CD14-positive monocyte (primary cell): ENCODE measurements at places on chromosomes 13 and 19.

DNA sequence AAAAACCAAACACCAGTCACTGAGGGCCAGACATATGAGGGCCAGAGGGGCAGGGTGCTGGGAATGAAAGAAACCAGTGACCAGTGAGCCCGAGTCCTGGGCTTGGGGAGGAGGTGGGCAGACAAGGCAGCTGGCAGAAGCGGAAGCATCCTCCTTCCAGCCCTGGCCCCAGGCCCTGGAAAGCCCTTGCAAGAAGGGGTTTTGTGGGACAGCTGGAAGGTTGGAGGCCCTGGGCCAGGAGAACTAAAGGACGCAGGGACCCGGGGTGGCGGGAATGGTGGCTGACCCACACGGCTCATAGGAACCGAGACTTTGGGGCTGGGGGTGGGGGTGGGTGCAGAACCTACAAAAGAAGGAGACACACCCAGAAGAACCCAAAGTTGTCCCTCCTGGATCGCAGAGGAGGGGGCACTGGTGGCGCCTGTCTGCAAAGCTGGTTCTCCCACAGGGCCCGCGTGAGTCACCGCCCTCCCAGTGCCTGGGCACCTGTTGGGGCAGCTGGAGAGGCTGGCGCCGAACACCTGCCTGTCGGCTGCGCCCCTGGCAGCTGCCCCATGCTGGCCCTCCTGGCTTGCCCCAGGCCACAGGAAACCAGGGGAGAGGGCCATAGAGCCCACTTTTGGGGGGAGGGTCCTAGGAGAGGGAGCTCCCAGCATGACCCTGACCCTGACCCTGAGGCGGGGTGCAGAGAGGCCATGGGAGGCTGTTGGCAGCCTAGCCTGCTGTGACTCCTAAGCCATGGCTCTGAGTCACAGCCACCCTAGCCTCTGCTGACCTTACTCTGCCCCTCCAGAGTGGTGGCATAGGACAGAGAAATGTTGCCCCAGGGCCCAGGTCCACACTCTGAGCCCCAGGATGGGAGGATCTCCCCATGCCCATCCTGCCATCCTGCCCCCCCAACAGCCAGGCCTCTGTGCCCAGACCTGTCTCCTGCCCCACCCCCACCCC is 802 bp downstream of the DMPK start:
- no peak for DNase-seq

DNA sequence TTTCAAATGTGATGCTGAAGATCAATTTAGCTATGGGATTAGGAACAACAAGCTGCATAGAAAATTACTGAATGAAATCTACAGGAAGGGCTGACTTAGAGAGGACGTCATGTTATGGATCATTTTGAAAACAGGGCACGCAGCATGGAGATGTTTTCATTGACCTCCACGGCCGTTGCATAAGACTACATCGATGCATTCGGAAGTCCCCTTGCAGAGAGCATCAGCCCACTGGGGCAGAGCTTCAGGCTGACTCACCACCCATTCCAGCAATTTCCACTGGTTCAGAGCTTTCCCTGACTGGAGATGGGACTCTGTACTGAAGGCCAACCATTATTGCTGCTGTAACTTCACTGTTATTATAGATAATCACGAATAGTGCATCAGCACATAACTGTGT is 305.3 kb downstream of the IRS2 start:
- no peak for DNase-seq

DNA sequence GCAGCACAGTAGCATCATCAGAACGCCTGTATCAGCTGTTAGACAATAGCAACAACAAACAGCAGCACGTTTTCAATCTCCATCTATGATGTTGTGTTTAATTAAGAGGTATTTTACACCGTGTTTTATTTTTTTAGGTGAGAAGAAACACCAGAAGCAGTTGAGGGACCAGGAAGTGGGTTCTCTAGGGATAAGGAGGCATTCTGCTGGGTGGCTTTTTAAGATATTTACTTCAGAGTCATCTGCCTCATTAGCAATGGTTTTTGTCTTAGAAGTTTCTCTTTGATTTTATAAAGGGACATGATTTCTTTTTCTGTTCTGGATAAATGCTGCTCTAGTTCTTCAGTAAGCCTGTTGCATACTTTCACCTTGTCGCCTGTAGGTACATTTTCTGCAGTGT is 8.2 kb downstream of the CKAP2 start:
- DNase-seq = no peak

DNA sequence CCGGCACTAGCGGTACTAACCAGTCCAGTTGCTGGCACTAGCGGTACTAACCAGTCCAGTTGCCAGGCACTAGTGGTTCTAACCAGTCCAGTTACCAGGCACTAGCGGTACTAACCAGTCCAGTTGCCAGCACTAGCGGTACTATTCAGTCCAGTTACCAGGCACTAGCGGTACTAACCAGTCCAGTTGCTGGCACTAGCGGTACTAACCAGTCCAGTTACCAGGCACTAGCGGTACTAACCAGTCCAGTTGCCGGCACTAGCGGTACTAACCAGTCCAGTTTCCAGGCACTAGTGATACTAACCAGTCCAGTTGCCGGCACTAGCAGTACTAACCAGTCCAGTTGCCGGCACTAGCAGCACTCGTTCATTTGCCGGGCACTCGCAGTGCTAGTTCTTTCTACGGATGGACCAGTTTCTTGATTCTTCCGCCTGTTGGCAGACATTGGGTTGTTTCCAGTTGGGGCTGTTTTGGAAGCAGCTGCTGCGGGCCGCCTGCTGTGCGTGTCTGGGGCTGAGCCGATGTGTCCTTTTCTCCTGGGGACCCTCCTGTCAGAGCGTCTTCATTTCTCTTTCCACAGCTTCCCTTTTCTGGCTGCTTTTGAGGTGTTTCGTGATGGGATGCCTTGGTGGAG is 123.4 kb upstream of the MCF2L start:
- DNase-seq = no peak

- no peak for DNase-seq
Measured at GRCh38 chr13:110553417-110553816, 8.1 kb downstream of the RAB20 start.

GRCh38 chr19:33291623-33292534 is 10.5 kb downstream of the CEBPA start:
- no peak for DNase-seq

GRCh38 chr19:38293281-38293680 is 10.8 kb upstream of the C19orf33 start:
- no peak for DNase-seq

DNA sequence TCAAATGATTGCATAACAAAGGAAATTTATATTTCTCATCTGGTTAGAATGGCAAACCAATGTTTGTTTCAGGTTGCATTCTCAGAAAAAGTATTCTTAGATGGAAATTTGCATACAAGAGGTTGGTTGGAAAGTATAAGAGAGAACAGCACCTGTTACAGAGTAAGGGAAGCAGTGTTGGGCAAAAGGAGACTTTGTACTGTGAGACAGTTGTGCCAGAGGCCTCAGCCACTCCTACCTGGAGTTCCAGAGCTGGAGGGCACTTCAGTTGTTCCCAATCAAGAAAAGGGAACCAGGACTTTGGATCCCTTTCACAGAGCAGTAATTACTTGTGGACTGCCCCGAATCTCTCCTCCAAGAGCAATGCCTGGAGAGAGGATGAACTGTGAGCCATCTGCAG is 81.8 kb downstream of the SPRY2 start:
- DNase-seq = no peak

DNA sequence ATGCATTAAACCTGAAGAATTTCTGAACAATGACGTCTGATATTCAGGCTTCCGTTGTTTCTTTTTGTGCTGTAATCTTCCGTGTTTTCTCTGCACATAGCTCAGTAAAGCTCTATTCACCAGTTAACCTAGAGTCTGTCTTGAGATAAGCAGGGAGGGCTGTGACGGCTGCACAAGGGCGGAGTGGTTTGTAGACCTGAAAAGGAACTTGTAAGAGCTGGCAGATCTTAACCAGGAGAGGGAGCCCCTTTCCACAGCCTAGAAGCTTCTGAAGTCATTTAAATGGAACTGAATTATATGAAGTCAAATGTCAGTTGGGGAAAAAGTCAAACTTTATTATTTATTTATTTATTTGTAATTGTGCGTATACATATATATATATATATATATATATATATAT is 27.5 kb downstream of the DPRX start:
- DNase-seq = no peak

DNA sequence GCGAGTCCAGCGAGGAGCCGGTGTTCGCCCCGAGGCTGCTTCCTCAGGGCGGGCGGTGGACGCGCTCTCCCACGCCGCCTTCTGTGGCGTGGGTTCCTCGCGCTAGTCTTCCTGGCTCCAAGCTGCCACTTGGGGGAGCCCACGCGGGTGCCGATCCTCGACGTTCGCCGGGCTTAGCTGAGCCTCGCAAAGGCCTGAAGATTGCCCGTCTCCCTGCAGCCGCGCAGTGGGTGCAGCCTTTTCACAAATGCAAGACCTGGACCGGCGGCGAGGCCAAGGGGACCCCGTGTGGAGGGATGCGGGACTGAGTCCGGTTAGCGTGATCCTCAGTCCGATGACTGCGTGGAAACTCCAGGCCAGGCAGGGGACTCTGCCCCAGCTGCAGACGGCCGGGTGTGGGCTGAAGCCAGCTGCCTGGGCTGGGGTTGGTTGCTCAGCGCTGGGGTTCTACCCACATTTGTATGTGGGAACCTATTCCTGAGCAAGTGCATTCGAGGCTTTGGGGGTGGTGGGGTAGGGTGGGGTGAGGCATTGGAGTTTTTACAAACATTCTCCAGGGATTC is 16.6 kb upstream of the LRP3 start:
- DNase-seq = peak; percentile 80

DNA sequence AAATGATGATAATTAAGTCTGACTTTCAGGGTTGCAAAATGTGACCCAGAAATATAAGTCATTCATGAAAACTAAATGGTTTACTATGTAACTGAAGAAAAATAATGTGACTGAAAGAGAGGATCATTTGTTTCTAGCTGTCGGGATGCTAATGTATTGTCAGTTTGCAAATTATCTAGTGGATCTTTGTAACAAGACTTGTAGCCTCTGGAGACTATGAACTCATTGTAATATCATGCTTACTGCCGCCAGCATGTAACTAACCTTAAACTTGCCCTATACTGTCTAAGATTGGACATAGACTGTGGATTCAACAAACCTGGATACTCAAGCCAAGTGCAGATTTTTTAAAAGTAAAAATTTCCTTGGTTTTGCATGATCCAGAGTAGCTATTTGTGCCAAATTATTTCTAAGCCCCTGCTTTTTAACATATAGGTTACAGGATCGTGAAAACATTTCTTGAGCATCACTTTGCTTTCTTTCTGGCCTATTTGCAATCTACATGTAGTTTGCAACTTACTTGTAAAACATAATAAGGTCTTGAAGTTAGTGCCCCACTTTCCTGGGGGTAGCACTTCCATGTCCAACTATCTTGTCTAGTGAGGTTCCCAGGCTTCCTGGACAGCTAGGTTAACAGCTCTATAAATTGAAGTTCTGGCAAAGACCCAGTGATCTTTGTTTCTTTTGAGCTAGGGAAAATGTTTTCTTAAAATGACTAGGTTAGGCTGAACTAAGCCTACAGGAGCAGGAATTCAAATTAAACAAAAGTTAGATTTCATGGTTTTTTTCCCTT is 3.3 kb upstream of the POSTN start:
- DNase-seq = no peak

DNA sequence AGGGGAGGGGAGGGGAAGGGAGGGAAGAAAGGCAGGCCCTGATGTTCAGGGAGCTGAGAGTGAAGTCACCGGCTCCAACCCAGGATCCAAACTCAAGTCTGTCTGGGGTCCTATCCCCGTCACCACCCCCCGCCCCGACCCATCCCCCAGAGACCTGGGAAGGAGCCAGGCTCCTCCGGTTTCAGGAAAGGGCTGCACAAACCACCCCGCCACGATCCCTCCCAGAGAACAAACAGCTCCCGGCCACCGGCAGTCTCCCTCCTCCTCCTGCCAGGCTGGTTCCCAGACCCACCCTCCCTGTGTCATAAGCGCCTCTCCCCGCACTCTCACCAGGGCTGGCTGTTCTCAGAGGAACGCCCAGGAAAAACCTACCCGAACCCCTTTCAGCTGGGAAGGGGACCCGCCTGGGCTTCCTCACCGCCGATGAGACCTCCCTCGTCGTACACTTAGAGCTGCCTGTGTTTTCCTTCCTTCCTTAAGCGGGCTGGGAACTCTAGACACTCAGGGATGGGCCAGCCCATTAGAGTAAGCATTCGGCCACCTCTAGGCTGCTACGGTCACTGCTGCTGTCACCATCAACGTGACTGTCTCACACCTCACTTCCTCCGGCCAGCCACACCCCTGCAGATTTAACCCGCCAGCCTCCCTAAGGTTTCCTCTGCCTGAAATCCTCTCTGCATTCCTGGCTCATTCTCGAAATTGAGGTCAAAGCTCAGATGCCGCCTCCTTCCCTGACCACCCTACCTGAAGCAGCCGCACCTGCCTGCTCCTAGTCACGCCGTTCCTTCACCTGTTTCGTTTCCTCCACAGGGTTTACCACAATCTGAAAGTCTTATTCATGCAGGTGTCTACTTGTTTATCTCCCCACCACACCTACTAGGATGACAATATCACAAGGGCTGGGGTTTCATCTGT is 6.3 kb upstream of the RDH13 start:
- no peak for DNase-seq

DNA sequence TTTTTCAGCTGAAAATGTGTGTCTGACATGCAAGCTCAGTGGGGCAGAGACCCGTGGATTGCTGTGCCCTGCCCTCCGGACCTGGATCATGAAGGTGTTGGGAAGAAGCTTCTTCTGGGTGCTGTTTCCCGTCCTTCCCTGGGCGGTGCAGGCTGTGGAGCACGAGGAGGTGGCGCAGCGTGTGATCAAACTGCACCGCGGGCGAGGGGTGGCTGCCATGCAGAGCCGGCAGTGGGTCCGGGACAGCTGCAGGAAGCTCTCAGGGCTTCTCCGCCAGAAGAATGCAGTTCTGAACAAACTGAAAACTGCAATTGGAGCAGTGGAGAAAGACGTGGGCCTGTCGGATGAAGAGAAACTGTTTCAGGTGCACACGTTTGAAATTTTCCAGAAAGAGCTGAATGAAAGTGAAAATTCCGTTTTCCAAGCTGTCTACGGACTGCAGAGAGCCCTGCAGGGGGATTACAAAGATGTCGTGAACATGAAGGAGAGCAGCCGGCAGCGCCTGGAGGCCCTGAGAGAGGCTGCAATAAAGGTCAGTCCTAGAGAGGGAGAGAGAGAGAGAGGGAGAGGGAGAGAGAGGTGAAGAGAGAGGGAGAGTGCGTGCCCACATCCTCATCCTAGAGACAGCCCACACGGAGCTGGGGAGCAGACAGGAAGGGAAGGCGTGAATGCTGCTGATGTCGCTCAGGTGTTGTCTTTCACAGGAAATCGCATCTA is 5.1 kb upstream of the DCUN1D2 start:
- no peak for DNase-seq

GRCh38 chr19:20607943-20608342 is 42.4 kb upstream of the ZNF737 start:
- DNase-seq = no peak

DNA sequence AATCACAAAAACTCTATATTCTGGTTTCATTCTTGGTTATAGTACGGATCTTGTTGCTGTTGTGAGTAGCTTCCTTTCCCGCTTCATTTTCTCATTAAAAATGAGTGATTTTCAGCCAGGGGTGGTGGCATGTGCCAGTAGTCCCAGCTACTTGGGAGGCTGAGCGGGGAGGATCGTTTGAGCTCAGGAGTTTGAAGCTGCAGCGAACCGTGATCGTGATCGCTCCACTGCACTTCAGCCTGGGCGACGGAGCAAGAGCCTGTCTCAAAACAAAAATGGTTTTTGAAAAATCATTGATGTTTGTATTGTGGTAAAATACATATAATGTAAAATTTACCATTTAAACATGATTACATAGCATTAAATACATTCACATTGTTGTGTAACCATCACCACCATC is 71.6 kb upstream of the TM9SF2 start:
- no peak for DNase-seq

GRCh38 chr19:29088761-29089160 is 124.2 kb downstream of the UQCRFS1 start:
- DNase-seq = no peak
